ENCODE measurements at places on chromosomes 5 and 9.
A peak's percentile ranks its signal among the peaks of the same experiment; 100 is the strongest.

DNA sequence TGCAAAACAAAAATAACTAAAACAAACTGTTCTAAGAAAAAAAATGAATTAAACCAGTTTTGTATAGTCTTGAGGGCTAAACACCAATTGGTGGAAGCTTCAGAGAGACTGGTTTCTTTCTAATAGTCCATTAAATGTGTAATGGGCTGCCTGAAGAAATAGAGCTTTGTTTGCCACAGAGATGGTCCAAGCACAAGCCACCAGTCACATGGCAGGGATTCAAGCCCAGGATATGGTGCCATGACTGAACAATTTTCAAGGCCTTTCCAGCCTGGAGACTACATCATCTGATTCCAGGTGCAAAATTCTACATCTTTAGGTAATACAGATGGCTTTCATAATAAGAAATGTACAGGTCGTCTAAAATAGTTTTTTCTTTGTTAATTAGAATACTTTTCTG, 355.3 kb downstream of the NR2F1-AS1 start:
- DNase-seq = no peak

GRCh38 chr5:132790201-132790865, 13.3 kb upstream of the SEPTIN8 start:
- no peak for DNase-seq

DNA sequence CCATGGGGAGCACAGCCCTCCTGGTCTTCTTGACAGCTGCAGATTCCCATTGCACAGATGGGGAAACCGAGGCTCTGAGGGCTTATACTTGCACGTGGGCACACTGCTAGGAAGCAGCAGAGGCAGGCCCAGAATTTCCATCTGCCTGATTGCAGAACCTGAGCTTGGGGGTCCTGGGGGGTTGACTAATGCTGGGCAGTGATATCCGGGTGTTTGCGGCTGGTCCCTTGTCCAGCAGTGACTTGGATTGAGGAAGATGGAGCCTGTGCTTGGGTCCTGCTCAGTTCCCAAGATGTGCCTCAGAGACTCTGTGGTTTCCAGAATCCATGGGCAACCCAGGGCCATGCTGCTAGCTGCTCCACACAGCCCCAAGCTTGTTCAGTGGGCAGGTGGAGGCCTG, 91.2 kb downstream of the PHF2 start:
- DNase-seq = no peak

- no peak for DNase-seq
Observed at GRCh38 chr5:122730037-122730436, 44.8 kb upstream of the SNX2 start.

GRCh38 chr9:115289757-115290208, 171.8 kb upstream of the TNC start:
- DNase-seq = no peak

DNA sequence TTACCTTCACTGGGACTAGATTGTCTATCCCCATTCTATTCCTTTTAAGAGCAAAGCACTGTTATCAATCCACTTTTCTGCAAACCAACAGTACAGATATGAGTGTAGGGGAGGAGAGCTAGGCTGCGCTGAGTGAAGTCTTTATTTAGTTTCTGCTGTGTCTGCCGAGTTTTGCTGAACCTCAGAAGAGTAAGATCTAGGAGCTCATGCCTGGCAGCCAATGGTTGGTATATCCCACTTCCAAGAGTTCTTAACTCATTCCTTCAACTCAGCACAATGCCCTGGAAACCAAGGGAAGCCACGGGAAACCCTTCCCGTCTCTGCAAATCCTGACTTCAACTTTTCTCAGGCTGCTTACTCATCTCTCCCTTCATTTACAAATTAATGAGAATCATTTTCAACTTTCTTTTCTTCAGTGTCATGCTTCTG, 58.0 kb upstream of the JAK2 start:
- no peak for DNase-seq

- no peak for DNase-seq
Observed at GRCh38 chr5:3022665-3023064, 271.2 kb upstream of the IRX2 start.

- DNase-seq = no peak
Observed at GRCh38 chr5:29930316-29930715, 1263.2 kb upstream of the CDH6 start.

DNA sequence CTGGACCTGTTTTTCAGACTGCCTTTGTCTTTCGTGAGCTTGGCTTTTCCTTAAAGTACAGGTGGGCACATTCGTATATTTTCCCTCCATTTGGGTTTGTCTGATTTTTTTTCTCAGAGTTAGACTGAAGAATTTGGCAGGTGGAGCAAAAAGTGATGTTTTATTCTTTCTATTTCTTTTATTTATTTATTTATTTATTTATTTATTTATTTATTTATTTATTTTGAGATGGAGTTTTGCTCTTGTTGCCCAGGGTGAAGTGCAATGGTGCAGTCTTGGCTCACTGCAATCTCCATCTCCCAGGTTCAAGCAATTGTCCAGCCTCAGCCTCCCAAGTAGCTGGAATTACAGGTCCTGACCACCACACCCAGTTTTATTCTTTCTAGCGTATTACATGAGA, 1805.1 kb upstream of the WWC1 start:
- DNase-seq = no peak

DNA sequence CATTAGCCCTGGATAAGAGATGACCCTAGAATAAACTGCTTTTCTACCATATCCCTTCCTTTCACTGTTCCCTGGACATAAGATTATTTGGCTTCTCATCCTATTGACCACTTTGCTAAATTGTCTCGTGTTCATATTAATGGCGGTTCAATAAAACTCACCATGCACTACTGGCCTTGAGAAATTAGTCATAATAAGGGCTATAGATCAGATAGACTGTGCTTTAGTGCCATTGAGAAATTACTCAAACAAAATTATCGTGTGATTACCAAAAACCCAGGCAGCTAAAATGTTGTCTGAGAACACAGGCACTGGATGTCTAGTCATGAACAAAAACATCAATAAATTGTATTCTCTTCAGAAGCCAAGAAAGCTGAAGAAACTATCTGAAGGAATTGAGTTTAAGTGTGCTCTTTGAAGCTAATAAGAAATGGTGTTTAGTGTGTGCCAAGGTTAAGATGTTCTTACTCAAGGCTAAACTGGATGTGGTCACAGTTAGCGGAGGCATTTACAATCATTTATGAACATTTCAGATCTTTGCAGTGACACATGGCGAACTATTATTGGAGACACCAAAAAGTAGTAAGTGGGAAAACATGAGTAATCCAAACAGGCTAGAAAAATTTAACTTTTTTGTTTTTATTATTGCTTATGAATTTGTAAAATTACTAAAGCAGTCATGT, 460.4 kb upstream of the RORB start:
- no peak for DNase-seq

- DNase-seq = no peak
Observed at GRCh38 chr5:59279979-59280378, 613.5 kb downstream of the PDE4D start.

DNA sequence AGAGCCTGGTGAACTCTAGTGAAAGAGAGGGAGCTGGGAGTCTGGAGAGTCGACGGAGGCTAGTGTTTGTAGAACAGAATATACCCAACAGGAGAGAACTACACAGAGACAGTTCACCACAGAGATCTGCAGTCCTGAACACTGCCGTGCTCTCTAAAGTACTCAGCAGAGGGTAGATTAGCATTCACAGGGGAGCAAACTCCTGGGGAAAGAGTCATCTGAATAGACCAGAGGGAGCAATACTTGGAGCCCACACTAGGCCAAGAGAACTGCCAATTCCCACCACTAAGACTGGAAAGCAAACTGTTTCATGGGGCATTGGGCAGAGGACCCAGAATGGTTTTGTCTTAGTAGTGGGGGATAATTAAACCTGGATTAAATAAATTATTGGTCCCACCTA, 235.6 kb downstream of the EDIL3 start:
- no peak for DNase-seq

DNA sequence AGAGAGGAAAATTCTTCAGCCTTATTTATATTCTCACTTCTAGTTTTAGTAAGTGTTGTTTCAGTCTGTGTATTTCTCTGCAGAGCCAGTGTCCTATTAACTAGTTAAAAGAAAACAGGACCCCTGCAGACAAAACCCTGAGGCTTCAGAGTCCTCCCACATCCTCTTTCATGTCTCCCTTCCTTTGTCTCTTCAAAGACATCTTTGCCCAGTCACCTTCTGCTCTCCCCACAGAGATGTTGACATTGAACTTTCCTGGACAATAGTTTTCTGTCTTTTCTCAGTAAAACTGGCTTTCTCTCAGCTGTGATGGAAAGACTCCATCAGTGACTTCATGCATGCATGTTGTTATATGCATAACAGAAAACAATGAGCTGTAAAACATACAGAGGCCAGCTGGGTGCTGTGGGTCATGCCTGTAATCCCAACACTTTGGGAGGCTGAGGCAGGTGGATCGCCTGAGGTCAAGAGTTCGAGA, 20.2 kb downstream of the GRAMD2B start:
- no peak for DNase-seq

DNA sequence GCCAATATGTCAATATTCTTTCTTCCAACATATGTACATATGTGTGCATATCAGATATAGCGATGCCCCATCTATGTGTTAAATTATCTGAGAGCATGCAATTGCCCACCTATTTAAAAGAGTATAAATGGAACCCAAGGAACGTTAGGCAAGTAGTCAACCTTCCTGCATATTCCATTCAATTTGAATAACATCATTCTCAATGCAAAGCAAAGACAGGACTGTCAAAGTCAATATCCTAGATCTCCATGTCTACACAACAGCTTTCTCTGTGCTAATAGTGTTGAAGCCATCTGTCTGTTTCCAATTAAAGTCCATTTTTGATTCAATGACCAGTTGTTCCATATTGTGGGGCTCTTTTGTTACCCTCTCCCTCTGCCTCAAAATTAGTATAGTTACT, 85.3 kb upstream of the COX7C start:
- DNase-seq = no peak

GRCh38 chr5:169336242-169336641, 35.3 kb upstream of the SLIT3 start:
- DNase-seq = no peak

GRCh38 chr9:130616451-130616850, 37.1 kb downstream of the FUBP3 start:
- DNase-seq = no peak

DNA sequence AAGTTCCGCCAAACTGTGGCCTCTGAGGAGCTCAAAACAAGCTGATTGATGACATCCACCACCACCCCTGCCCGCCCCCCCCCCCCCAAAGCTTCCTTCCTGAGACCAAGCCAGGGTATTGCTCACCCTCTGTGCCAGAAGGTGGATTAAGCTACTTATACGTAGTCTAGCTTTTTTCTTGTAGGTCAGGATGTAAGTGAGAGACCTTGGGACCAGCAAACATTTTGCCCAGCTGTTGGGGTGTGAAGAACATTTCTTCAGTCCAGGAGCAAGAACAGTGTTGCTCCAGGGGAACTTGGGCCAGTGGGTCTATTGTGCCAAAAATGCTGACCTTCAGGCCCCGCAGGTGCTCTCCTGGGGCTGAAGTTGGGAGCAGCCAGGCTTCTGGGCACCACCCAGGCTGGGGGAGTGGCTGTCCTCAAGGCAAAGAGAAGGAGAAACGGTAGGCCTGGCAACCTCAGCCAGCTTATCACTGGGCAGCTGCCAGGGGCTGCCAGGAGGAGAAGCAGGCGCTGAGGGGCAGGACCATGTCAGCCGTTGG, 18.0 kb downstream of the NEURL1B start:
- no peak for DNase-seq

DNA sequence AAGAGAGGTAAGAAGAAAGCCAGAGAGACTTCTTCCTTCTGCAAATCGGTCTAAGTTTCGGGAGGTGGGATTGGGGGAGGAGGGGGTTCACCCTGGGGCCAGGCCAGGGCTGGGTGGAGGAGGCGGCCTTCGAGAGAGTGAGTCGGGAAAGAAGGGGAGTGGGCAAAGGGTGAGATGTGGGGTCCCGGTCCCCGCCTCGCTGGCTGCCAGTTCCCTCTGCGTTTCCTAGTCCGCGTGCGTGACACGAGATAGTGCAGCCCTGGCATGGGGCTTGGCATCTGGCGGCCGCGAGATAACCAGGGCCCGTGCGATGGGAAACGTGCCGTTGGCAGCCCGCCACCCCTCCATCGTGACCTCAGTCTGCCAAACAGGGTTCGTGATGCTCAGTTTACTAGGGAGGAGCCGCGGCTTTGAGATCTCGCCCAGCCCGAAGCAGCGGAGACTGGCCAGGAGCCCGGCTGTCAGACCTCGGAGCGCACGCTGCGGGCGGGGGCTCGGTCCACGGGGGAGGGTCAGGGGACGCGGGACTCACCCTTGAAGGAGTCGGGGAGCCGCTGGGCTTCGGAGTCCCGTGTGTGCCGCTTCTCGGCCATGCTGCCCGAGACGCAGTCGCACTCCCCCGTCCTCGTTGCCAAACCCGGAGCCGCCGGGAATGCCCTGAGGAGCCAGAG, at the start of gene STOM:
Gene STOM, minus strand, starts transcription at position 656 of the 671 bp plus-strand sequence. Its CDS starts 63 bp downstream, at position 593.
- peak; percentile 59 for DNase-seq

GRCh38 chr9:103041961-103042360, 46.8 kb downstream of the CYLC2 start:
- DNase-seq = no peak

DNA sequence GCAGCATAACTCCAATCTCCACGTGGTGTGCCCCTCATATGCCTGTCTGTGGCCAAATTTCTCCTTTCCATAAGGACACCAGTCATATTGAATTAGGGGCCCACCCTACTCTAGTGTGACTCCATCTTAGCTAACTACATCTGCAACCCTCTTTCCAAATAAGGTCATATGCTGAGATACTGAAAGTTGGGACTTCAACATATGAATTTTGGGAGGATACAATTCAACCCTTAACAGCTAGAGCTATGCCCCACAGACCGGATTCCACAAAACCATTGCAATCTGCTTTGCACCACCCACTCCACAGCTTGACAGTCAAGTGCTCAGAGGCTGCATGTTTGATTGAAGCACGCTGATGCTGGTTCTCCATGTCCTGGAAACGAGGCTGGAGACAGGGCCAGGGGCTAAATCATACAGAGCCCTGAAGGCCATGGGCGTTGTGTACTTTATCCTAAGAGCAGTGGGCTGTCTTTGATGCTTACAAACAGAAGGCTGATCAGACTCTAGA, 122.8 kb downstream of the MTX3 start:
- DNase-seq = no peak

DNA sequence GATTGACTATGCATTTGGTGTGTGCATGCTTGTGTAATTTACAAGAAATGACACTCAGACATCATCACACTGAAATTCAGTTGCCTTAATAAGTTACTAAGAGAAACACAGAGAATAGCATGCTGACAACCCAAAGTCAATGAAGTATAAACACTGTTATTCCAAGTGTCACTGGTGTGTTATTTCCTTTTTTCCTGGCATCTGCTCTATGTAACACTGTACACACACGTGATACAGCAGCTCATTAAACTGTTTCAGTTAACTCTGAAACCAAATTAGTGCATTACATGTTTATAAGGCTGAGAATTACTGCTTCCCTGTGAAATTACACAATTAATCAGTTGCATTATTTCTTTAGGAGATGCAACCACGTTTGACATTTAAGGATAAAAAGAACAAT, 252.7 kb downstream of the EFNA5 start:
- DNase-seq = no peak
